ENCODE measurements at places on chromosomes 7 and 10.

GRCh38 chr10:36393801-36394200 is 731.6 kb upstream of the ANKRD30A start:
- DNase-seq = no peak

DNA sequence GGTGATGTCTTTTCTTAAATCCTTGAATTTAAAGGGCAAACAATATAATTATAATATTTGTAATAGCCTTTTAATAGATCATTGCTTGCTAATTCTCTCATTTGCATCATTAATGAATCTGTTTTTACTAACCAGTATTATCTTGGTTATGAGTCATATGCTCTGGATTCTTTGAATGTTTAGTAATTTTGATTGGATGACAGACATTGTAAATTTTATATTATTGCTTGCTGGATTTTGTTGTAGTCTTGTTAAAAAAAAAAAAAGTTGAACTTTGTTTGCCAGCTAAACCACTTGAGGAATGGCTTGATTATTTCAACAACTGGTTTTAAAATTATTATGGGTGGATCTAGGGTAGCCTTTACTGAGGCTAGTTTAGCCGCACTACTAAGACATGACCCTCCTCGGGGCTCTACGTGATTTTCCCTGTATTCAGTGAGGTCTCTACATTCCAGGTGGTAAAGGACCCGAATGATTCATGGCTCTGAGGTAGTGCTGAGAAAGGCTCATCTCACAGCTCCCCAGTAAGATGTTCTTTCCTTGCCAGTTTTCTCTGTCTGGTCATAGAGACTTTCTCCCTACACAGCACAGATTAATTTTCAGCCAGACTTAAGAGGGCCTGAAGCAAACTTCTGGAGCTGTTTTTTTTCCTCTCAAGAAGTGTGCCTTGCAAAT is 8.5 kb downstream of the C10orf90 start:
- no peak for DNase-seq

DNA sequence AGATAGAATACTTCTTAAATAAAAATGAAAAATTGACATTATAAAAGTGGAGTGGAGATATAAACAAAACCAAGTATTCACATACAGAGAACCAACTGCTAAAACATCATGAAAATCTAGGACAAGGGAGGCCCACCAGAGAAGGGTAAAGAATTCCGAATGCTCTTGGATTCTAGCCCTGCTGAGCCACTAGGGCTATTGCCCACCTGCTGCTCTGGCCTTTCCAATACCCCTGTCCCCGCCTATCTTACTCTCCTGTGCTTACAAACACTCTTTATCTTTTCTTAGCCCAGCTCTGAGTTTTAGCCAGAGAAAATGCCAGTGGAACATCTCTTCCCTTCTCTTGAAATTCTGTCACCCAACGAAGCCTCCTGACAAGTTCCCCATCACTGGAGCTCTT is 100.3 kb downstream of the MACC1 start:
- no peak for DNase-seq

- DNase-seq = no peak
These were observed 41.1 kb downstream of the FAM20C start for GRCh38 chr7:233249-234035.

- DNase-seq = no peak
These were observed 6.7 kb downstream of the SKIDA1 start for GRCh38 chr10:21518641-21519396.

DNA sequence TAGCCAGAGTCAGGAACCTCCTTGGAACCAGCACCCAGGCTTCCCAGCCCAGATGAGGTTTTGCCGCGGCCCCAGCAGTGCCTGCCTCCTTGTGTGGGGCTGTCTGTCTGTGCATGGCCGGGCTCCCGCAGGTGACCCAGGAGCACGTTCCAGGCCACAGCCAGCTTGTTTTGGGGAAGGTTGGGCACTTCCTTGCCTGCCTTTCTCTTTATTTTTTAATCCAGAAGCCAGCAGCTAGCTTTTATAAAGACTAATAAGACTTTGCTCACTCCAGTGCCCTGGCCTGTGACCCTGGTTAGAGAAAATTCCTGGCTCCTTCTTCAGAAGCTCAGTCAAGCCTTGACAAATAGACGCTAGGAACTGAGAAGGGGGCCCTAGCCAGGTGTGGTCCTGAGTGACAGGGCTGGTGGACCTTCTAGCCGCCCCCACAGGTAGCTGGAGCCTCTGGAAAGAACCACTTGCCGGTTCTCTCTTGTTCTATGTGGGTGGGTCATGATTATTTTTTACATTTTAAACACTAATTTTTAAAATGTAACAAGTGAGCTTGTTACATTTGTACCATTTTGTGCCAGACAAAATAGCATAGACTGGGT is 837 bp downstream of the SLC29A3 start:
- no peak for DNase-seq

- no peak for DNase-seq
These were observed 444.6 kb downstream of the SUGCT start for GRCh38 chr7:40579401-40579800.

- DNase-seq = no peak
These were observed 157.9 kb upstream of the GRB10 start for GRCh38 chr7:50940621-50941020.

DNA sequence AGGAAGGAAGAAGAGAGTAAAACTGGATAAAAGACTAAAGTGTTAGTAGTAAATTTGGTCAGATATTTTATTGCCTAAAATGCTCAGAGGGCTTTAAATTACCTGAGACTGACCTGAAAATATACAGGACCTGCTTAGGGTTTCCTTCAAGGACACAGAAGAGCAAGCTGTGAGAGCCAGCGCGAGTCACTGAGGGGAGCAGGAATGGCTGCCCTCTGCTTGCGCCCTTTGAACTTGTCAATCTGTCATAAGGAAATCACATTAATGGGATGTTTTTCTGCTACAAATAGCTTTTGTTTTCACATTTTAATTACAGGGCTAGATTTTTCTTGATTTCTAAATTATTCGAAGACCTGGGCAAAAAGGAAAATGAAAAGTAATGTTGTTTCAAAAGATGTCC is 26.9 kb downstream of the DNAJB9 start:
- no peak for DNase-seq

DNA sequence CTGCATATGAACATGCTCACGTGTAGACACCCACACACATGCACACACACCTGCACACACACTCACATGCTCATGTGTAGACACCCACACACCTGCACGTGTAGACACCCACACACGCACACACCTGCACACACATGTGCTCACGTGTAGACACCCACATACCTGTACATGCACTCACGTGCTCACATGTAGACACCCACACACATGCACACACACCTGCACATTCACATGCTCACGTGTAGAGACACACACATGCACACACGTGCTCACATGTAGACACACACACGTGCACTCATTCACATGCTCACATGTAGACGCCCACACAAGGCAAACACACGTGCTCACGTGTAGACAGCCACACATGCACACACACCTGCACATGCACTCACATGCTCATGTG is 275.8 kb downstream of the PTPRN2 start:
- no peak for DNase-seq

DNA sequence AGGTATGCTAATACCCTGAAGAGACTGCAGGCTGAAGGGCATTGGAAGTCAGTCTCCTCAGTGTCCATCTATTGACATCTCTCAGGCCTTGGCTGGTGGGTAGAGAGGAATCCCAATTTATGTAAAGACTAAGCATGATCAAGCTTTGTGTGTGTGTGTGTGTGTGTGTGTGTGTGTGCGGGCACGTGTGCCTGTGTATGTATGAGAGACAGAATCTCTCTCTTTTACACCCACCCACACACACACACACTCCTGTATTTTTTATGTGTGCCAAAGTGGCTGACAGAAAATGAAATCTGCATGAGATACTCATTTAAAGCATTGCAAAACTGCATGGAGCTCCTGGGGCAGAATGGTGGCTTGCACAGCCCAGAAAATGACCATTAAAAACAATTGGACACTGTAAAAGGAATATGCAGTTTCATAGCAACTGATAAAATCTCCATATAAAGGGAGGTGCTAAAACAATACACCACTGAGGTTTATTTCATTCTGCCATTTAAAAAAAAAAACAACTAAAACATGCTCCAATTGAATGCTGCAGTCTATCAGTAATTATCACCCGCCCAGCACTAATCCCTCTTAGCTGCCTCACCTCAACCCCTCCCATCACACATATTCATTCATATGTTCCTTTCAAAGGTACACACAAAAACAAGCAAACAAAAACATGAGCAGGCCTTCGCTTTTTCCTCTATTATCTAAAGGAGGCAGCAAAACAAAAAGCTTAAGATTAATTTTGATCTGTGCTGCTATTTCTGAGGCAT is 385.0 kb downstream of the KCNMA1 start:
- no peak for DNase-seq

DNA sequence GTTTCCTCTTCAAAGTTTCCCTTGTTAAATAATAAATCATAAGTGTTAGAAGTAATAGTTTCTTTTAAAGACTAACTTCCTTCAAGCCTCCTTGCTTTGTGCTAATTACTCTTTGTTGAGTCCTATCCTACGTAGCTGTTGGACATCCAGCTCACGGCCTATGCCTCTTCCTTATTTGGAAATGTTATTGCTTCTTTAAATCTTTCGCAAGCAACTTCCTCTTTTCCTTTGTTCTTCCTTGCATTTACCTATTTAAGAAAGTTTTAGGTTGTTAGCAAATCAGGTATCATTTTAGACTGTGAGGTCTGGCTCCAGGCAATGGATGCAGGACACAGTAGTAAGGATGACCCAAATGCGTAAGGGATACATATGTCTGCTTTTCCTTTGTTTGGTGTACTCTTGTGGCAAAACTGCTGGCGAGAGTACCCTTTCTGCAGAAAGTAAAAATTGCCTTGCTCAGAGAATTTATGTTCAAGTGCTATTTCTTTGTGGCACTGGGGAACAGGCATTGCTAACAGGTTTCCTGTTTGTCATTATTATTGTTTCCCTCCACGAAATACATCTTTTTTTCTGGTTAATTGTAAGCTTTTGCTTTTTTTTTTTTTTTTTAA is 110.5 kb downstream of the DYNC2I1 start:
- DNase-seq = no peak

DNA sequence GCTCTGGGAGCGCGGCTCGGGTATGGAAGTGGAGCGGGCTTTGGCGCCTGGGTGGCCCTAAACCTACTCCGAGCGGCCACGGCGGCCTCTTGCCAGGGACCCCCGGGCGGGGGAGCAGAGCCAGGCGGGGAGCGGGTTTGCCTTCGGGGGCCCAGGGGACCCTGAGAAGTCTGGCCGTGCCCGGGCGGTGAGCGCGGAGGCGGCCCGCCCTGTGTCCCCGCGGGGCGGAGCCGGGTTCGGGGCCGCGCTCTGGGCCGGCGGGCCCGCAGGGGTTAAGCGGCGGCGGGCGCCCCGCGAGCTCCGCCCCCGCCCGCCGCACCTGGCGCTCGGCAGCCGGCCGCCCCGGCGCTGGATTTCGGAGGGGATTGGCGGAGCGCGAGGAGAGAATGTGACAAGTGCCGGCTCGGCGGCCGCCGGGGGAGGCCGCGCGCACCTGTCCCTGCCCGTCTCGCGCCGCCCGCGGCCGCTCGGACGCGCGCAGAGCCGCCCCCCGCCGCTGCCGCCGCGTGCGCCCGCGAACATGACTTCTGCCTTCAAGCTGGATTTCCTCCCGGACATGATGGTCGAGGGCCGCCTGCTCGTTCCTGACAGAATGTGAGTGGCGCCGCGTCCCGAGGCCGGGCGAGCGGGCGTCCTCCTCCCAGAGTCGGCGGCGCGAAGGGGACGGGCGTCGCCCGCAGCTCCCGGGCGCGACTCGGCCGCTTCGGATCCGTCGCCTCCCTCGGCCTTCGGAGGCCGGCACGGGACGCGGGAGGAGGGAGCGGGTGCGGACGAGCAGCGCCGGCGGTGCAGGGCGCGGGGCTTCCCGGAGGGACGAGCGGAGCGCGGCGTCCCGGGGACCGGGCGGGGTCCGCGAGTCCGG is at the start of gene CELF2:
TSS of gene CELF2 (plus strand) at position 303 of the 862 bp plus-strand sequence. CDS start at position 521, 218 bp downstream.
- DNase-seq = no peak

DNA sequence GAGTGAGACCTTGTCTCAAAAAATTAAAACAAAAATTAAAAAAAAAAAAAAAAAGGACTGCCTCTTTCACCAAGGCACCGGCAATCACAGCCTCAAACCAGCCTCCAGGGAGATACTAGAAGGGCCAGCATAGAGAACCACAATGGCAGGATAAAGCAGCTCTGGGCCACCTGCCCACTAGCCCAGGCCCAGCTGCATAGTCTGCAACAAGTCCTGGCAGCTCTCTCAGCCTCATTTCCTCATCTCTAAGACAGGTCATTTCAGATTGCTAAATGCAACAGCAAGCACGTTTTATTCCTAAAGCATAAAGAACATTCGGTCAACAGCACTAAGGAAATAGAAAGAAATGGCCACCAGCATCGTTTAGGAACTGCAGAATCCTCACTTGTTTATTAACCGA is 28.8 kb downstream of the XPNPEP1 start:
- DNase-seq = no peak

GRCh38 chr10:63670291-63670898 is 149.2 kb downstream of the REEP3 start:
- no peak for DNase-seq

GRCh38 chr7:135557455-135558336 is at the start of gene NUP205:
Gene NUP205, plus strand, starts transcription at chr7:135557917. Its CDS starts 28 bp downstream, at chr7:135557945.
- DNase-seq = peak; percentile 59

- no peak for DNase-seq
These were observed 335.7 kb downstream of the PHTF2 start for GRCh38 chr7:78134256-78134655.

GRCh38 chr7:149071641-149072437 is 18.7 kb downstream of the ZNF786 start:
- peak; percentile 17 for DNase-seq

- DNase-seq = no peak
These were observed 134.3 kb downstream of the C10orf90 start for GRCh38 chr10:126536148-126536547.

All from stimulated activated CD4-positive, alpha-beta T cell treated with anti-CD3 and anti-CD28 coated beads, Interleukin-12 subunit alpha, Interleukin-12 subunit beta, amount 100 ng/mL, for 24 hours (primary cell).